Left kidney (tissue), 8 donors: ENCODE measurements at places on chromosomes 6 and 20. TPM values are rescaled to one million over a fixed set of nuclear protein-coding genes. Genes with fewer than 3 reads are reported as not detected.

- DNase-seq = no peak
These were observed 193.3 kb upstream of the PLCB4 start for GRCh38 chr20:8875586-8875985.

DNA sequence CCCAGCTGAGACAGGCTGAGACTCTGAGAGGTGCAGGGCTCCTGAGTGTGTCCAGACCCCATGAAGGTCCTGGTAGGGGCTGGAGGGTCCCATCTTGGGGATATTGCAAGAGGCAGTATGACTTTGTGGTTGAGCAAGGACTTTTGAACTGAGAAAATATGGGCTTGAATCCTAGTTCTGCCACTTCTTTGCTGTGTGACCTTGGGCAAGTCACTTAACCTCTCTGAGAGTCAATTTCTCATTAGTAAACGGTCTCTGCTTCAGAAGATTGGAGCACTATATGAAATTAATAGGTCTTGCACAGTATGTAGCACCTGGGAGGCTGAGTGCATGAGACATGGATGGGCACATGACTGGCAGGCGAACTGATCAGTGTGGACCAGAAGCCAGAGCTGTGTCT, 42.7 kb downstream of the TFEB start:
- no peak for DNase-seq

- no peak for DNase-seq
These were observed 199.2 kb upstream of the CDH4 start for GRCh38 chr20:61052776-61053442.

- no peak for DNase-seq
These were observed 231.8 kb downstream of the SOD2 start for GRCh38 chr6:159461266-159461665.

HLA-DQA2 gene
- polyA plus RNA-seq = 2.1 TPM

MYB gene
- 5.7 TPM for polyA plus RNA-seq

GRCh38 chr20:32339116-32339515, 19.0 kb upstream of the ASXL1 start:
- DNase-seq = no peak

DNA sequence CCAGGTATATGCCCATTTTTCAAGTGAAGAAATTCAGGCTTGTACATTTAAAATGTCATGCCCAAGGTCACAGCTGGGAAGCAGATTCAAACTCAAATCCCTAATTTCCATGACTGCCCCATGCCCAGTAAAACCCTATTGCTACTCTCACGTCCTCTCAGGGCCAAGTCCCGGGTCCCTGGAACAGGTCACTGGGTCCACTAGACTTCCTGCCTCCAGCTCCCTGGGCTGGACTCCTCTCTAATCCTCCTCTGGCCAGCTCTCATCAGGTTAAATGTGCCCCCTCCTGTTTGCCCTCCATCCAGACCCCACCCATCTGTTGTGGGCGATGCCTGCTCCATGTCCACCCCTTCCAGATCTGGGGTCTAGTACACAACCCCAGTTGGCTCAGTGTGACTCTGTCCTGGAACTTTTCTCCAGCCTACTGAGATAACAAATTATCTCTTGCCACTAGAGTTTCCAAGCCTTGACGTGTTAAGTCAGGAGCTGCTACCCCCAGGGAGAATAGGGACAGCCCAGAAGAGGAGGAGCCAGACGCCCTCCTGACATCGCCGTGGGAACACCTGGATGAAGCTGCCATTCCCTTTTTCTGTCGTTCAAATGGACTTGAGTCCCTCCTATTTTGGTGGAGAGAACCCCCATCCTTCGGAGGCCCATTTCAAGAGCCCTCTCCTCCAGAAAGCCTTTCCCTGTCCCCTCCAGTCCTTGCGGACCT, 3.7 kb upstream of the SPDEF start:
- DNase-seq = no peak
